ENCODE measurements at places on chromosomes 2 and 18. TPM values are rescaled to one million over a fixed set of nuclear protein-coding genes. Genes with fewer than 3 reads are reported as not detected.
A peak's percentile ranks its signal among the peaks of the same experiment; 100 is the strongest.

ARHGAP25 gene
- 0.36 TPM for total RNA-seq

GEN1 gene
- total RNA-seq: 51.2 TPM

MAP3K20 gene
- total RNA-seq: 68.2 TPM

STPG4 gene
- not detected for total RNA-seq

SPC25 gene
- not detected for total RNA-seq

SLC5A7 gene
- total RNA-seq: not detected

R3HDM1 gene
- total RNA-seq: 8.6 TPM

SERTAD2 gene
- 34.4 TPM for total RNA-seq

ZAP70 gene
- total RNA-seq: not detected

SLC11A1 gene
- total RNA-seq: 0.09 TPM

UGT1A8 gene
- total RNA-seq: 0.09 TPM

POTEC gene
- total RNA-seq: not detected

MGAT5 gene
- total RNA-seq: 15.8 TPM

AAK1 gene
- total RNA-seq: 82.6 TPM

STAT4 gene
- 0.54 TPM for total RNA-seq

LAMA1 gene
- total RNA-seq: 30.1 TPM

GRCh38 chr2:157837851-157838441, 38.2 kb downstream of the ACVR1 start:
- peak; percentile 57 for DNase-seq

- no peak for DNase-seq
Measured at GRCh38 chr18:38886861-38887670, 1321.5 kb upstream of the CELF4 start.

- DNase-seq: no peak
Measured at GRCh38 chr2:200171731-200172482, 134.6 kb upstream of the SPATS2L start.

GRCh38 chr18:34704823-34705222, 5.3 kb upstream of the DTNA start:
- no peak for DNase-seq

DNA sequence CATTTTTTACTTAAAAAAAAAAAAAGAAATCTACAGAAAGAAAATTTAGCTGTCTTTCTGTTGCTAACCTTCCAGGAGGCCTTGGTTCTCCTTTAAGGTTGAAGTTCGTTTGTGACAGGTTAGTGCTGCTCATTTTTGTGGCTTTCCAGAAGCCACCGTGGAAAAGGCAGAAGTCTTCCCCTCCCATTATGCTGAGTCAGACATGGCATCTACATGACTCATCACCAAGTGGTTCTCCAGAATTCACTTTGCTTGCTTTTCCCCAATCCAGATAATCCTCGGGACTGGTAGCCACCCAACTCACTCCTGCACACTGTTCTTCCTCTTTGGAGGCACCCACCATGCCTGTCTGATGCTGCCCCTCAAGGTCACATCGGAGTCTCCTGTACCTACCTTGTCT, 228.7 kb downstream of the PIK3C3 start:
- DNase-seq: peak; percentile 71

- no peak for DNase-seq
Measured at GRCh38 chr18:48061781-48062570, 131.5 kb upstream of the SMAD2 start.

- DNase-seq: no peak
Measured at GRCh38 chr2:237701033-237701858, 73.9 kb downstream of the LRRFIP1 start.

GRCh38 chr2:240399419-240400324, 35.8 kb upstream of the GPC1 start:
- no peak for DNase-seq

- no peak for DNase-seq
Measured at GRCh38 chr2:159873258-159873657, 75.2 kb upstream of the CD302 start.

DNA sequence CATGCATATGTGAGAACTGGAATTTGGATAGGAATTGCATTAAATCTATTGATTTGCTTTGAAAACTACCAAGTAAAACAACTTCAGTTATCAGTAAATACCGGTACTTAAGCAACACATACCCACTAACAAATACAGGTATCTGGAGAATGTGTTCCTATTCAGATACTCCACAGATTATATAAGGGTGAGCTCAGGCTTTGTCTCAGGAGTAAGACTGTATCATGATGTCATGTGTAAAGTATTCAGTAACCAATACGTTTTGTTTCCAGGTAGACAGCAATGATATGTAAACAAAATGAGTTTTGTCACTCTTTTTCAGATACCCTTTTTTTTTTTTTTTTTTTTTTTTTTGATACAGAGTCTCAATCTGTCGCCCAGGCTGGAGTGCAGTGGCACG, 74.8 kb downstream of the DSC3 start:
- DNase-seq: no peak

DNA sequence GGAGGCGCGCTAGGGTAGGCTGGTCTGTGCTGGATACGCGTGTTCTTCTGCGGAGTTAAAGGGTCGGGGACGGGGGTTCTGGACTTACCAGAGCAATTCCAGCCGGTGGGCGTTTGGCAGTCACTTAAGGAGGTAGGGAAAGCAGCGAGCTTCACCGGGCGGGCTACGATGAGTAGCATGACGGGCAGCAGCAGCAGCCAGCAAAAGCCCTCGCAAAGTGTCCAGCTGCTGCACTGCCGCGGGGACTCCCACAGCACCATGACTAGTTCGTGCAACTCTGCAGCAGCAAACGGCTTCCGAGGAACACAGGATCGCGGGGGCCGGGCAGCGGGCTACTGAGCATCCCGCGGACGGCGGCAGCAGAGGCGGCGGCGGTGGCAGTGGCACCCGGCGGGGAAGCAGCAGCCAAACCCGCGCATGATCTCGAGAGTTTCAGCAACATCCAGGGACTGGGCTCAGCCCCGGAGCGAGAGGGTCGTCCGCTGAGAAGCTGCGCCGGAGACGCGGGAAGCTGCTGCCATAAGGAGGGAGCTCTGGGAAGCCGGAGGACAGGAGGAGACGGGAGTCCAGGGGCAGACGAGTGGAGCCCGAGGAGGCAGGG, 368 bp downstream of the TMEFF2 start:
- peak; percentile 25 for DNase-seq

GRCh38 chr18:623761-624620, 27.2 kb downstream of the CLUL1 start:
- DNase-seq: peak; percentile 87

DNA sequence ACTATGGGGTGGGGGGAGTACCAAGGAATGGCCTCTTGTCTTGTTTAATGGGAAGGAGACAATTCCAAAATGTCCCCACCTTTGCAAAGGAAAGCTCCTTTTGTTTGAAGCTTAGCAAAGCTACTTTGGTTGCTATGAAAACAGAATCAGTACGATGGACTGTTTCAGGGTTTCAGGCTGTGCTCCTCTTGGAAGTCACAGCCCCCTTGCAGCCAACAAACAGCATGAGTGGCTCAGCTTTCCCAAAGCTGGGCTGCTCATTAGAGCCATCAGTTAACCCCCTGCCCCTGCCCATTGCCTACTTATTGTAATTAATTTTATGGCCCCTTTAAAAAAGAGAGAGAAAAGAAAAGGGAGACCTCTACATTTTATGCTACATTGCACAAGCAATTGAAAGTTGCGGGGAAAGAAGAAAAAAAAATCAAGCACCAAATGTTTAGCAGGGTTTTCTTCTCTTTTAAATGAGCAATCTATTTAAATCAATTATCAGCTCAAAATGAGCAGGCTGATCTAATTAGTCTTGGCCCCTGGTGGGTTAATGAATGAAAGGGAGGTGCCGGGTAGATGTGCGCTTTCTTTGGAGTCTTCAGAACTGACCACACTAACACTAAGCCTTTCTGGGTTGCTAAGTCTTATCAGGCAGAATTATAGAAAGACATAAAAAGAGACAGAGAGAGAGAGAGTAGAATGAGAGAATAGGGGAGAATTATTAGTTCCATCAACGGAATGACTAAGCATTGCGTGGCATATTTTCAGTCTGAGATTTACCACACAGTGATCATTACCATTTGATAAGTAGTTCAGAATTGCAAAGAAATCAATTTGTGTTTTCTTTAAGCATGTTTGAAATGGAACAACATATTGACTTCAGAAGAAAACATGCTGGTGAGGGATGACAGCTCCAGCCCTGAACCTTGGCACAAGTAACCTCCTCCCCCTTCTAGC, 284.9 kb downstream of the INSIG2 start:
- DNase-seq: no peak

DNA sequence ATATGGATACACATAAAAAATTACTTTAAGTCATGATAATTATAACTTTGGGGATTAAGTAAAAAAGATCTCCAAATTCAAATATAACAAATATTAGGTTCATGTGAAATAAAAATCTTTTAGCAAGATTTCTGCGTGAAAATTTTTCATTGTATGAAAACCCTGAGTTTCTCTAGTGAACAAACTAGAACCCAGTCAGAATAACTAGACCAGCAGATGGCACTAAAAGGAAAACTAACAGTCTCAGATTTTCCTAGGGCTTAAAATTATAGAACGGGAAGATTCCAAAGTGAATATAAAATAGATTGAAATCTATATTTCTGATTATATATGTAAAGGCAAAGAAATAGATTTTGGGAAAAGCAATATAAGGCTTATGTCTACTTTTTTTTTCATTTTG, 43.3 kb downstream of the TMEM200C start:
- no peak for DNase-seq

DNA sequence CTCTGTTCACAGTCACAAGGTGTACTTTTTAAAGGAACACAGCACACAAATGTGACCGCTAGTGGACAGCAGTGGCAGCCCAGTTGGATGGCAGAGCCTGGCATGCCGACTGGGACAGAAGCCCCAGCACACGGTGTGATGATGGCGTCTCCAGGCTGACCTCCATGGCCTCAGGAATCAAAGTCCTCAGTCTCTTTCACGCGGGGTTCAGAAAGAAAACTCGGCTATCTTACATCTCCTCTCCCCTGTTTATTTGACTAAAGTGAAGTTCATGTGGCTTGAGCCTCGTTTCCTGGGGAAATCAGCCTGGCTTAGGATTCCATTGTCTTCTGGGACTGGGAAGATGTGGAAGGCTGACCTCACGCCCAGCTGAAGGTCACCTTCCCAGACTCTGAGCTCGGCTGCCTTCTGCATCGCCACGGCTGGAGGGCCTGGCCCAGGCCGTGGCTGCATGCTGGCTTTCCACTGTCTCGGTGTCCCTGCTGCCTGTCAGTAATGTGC, 56.1 kb downstream of the ASAP2 start:
- no peak for DNase-seq

GRCh38 chr2:51247252-51247805, 215.4 kb upstream of the NRXN1 start:
- no peak for DNase-seq

- no peak for DNase-seq
Measured at GRCh38 chr2:222884805-222885424, 24.1 kb downstream of the ACSL3 start.

DNA sequence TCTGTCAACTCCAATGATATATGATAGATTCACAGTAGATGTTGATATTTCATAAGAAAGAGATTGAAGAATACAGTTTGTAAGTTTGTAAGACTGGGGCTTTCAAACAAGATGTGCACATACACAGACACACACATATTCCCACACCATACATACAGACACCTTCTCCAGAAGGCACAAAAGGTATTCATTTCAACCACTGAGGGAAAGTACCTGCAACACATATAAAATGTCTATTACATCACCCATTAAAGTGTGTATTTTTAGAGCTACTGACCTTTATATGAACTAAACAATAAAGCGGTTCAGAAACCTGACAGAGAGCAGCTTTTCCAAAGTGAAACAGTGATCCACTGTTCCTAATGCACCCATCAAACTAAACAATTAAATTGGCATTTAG, 53.3 kb downstream of the CCDC148 start:
- no peak for DNase-seq

DNA sequence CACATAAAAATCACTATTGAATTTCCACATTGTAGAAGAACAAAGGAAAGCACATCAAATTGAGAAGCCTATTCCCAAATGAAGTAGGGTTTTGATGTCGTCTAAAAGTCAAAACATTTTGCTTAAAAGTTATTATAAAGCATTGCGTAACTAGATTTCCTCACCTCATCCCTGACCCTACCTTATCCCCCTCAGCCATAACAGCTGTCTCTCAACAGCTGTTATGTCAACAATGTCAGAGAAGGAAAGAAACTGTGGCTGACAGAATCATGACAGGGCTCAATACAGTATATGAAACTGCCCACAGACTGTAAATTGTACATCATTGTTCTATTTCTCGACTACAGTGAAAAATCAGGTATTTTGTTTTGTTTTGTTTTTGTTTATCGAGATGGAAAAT, 63.0 kb upstream of the ACVR1C start:
- DNase-seq: no peak

GRCh38 chr18:44792456-44793061, 111.9 kb downstream of the SETBP1 start:
- peak; percentile 72 for DNase-seq

GRCh38 chr18:13394801-13395200, 176.2 kb downstream of the LDLRAD4 start:
- DNase-seq: no peak

DNA sequence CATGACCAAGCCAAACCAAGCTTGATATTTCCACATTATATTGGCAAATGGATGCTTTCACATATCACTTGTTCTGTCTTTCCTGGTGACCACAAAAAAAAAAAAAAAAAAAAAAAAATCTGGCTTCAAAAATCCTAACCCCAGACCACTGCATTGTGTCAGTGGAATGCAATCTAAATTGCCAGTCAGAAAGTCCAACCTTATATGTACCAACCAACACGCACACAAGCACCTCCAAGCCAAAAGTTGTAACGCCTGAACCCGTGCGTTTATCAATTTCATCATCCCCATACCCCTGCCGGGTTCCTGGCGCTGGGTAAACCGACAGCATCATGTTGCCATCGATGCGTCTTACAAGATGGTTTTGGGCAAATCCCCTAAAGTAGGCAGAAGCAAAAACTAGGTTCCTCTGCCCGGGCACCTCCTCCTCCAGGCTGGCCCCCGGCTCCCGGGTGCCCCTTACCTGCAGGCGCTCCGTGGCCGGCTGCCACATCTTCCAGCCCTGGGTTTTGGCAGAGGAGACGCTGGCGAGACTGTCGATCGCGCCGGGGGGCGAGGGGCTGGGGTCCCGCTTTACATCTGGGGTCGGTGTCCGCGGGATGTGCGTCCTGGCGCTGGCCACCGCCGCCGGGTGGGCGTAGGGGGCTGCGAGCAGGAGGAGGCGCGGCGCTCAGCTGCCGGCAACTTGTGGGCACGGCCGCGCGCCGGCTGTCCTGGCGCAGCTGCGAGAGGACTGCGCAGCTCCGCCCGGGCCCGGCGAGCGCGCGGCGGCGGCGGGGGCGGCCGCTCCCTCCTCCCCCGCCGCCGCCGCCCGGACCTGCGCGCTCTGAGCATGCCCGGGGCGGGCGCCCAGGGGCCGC, at the start of gene PID1:
TSS of gene PID1 (minus strand) at position 737 of the 860 bp plus-strand sequence. CDS start at position 493, 244 bp downstream.
- DNase-seq: peak; percentile 85

DNA sequence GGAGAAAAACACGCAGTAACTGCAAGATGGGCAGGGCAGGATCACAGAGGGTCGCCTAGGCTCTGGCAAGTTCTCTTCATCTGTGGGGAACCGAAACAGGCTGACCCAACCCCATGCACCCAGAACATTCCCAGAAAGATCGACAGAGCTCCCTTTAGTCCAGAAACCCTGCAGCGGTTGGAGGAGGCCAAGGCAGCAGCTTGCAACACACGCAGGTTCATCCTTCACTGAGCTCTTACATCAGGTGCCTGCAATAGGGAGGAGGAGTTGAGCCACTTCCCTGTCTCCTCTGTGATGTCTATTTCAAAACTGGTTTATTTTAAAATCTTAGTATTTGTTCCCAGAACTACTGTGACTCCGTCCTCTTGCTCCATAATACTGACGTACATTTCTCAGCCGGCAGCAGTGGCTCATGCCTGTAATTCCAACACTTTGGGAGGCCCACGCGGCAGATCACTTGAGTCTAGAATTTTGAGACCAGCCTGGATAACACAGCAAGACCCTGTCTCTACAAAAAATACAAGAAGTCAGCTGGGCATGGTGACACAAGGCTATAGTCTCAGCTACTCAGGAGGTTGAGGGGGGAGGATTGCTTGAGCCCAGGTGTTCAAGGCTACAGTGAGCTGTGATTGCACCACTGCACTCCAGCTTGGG, 11.5 kb upstream of the SLC11A1 start:
- DNase-seq: peak; percentile 48
